Effector CD8-positive, alpha-beta T cell (primary cell): ENCODE measurements at places on chromosomes 3 and 15.

- DNase-seq = no peak
Measured at GRCh38 chr3:125104639-125105038, 48.8 kb upstream of the HEG1 start.

GRCh38 chr3:146163584-146163983 is 2.6 kb upstream of the PLOD2 start:
- DNase-seq = no peak

GRCh38 chr15:33377204-33377603 is 66.4 kb downstream of the RYR3 start:
- no peak for DNase-seq

GRCh38 chr15:67421105-67421504 is 99.8 kb upstream of the C15orf61 start:
- DNase-seq = no peak

DNA sequence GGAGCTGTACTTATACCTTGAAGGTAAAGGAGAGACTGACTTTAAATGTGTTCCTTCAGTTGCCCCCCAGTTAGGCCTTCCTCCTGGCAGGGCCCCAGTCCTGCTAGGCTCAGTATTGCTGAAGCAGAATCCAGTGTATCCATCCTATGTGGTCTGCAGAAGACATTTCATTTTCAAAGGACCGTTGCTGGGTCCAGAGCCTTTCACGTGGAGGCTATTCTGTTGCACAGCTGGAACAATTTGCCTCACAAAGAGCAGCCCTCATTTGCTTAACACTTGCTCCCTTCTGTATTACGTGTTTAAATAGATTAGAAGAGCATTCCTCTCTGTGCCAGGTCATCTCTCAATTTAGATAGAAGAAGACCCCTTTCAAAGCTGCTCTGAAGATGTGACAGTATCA is 78.9 kb upstream of the CFAP20DC start:
- DNase-seq = no peak

GRCh38 chr3:105062853-105063252 is 303.9 kb upstream of the ALCAM start:
- DNase-seq = no peak

- DNase-seq = no peak
Measured at GRCh38 chr3:86986671-86987420, 4.1 kb downstream of the VGLL3 start.

DNA sequence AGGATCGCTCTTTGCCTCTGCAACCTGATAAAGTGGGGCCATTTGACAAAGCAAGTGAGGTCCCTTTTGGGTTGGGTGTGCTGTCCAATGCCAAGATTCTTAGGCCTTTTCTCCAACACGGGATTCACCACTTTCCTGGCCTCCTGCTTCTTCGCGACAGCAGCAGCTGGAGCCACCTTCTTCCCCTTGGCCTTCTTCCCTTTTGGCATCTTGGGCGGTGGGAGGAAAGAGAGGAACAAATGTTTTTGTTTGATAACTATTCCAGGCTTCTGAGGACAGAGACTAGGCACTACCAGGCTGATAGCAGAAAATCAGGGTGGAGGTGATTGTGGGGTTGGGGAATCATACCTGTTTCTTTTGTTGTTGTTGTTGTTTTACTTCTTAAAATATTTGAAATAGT is 30.0 kb upstream of the FAM81A start:
- DNase-seq = no peak

- no peak for DNase-seq
Measured at GRCh38 chr15:56038015-56038414, 44.6 kb upstream of the NEDD4 start.

DNA sequence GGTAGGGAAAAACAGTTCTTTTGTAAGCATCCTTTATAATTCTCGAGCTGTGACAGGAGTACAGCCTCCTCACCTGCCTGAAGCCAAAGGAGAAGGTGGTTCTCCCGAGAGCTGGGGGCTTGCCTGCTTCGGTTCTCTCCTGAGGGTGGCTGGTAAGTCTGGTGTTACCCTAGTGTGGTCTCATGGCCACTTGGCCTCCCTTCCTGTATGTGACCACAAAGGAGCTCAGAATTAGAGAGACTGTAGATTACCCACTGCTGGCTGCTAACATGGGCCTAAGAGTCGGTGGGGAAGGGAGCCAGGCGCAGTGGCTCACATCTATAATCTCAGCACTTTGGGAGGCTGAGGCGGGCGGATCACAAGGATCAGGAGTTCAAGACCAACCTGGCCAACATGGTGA is 12.6 kb downstream of the PDHB start:
- no peak for DNase-seq

DNA sequence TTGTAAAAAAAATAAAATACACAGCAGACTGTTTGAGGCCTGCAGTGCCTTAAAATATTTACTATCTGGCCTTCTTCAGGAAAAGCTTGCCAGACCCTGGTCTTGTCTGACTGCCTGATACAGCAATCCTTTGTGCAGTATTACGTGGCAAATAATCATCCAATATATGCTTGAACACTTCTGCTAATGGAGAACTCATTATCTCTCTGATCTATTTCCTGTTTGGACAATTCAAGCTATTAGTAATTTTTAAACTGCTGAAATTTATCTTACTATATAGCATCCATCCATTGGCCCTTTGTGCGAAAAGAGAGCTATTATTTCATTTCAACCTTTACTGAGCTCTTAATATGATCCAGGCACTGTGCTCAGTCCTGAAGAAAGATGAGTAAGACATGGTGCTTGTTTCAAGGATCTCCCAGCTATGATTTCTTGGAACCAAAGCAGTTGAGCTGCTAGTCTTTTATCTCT is 15.9 kb downstream of the ATG7 start:
- DNase-seq = no peak

- no peak for DNase-seq
Measured at GRCh38 chr3:172709774-172710663, 848 bp downstream of the NCEH1 start.

GRCh38 chr15:71131601-71132362 is 16.5 kb downstream of the THSD4 start:
- DNase-seq = no peak

- DNase-seq = no peak
Measured at GRCh38 chr15:39595338-39596221, 14.7 kb downstream of the THBS1 start.

GRCh38 chr3:78847603-78848002 is 920.2 kb downstream of the ROBO1 start:
- no peak for DNase-seq

- no peak for DNase-seq
Measured at GRCh38 chr3:175865724-175866123, 1006.6 kb downstream of the NAALADL2 start.

GRCh38 chr3:126895178-126896066 is 87.5 kb upstream of the PLXNA1 start:
- no peak for DNase-seq

- DNase-seq = no peak
Measured at GRCh38 chr15:68407886-68408881, 23.8 kb downstream of the ITGA11 start.

- DNase-seq = no peak
Measured at GRCh38 chr15:47188758-47189507, 528.4 kb upstream of the SEMA6D start.

GRCh38 chr3:112900113-112900512 is 53.4 kb upstream of the CD200R1L start:
- DNase-seq = no peak

GRCh38 chr3:15267502-15267901 is 61.5 kb downstream of the CAPN7 start:
- no peak for DNase-seq

- DNase-seq = no peak
Measured at GRCh38 chr15:39061952-39062464, 497.4 kb upstream of the RASGRP1 start.

GRCh38 chr3:196175722-196176121 is 35.5 kb downstream of the ZDHHC19 start:
- no peak for DNase-seq

- peak; percentile 33 for DNase-seq
Measured at GRCh38 chr3:184016811-184017671, 643 bp downstream of the ABCC5 start.

- no peak for DNase-seq
Measured at GRCh38 chr3:21020681-21021080, 730.3 kb downstream of the ZNF385D start.

- DNase-seq = no peak
Measured at GRCh38 chr15:79025201-79025600, 65.4 kb downstream of the RASGRF1 start.

DNA sequence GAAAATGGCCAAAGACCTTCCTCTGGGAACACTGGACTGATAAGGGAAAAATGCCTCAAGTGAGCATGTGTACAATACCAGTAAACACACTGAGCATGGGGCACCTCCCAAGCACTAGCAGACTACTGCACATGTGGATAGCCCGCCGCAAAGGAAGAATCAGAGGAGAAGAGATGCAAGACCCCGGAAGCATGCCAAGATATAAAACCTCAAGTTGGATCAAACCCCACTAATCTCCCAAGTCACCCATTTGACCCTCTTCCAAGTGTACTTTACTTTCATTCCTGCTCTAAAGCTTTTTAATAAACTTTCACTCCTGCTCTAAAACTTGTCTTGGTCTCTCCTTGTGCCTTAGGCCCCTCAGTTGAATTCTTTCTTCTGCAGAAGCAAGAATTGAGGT is 121.1 kb upstream of the PLAAT1 start:
- DNase-seq = no peak

DNA sequence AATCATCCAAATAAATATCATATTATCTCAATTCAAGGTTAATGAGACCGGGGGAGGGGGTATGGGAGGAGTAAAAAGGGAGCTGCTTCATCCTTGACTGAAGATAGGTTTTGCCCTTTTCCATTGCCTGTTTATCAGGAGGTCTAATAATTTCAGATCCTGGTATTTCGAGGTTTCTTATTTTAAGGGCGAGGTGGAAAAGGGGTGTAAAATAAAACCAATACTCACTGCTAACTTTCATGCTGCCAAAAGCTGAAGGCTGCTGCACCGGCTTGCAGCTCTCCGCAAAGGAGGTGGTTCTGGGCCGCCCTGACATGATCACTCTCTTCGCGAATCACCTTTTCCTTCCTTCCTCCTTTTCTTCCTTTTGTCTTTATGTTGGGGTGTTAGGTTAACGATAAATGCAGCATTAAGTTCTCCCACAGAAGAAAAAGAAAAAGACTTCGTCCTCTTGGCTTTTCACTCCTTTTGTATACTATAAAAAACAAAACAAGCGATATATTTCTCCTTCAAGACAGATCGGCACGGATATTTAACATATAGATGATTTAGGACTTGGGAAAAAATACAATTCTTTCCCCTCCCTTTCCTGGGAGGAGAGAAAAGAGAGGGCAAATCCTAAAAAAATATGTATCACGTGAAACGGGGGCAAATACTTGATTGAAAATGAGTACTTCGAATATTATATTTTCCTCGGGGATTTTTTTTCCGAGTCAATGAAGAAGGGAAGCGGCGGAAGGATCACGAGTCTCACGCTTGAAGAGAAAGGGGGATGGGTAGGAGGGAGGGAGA is 932 bp downstream of the GSK3B start:
- DNase-seq = no peak

- DNase-seq = no peak
Measured at GRCh38 chr3:160398820-160399124, 253 bp downstream of the IFT80 start.

- no peak for DNase-seq
Measured at GRCh38 chr3:72088486-72089025, 303.6 kb upstream of the PROK2 start.

GRCh38 chr3:107661447-107662123 is 138.8 kb downstream of the BBX start:
- DNase-seq = no peak

- DNase-seq = no peak
Measured at GRCh38 chr15:92074646-92075045, 221.1 kb downstream of the SLCO3A1 start.

DNA sequence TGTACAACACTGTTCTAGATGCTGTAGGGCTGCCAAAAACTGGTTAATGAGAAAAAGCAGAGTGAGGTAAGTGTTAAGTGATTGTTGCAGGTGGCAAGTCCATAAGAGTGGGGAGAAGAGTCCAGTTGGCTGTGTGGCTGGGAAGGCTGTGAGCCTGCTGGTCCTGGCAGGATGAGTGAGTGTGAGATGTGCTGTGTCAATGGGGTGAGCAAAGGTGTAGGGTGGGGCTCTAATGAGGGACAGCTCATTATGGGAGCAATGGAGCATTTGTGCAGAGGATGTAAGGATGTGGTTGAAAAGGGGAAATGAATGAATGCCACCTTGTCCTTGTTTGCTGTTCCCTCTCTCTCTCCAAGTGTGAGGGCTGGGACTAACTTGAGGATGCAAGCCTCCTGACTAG is 145.3 kb upstream of the ROPN1 start:
- DNase-seq = no peak

DNA sequence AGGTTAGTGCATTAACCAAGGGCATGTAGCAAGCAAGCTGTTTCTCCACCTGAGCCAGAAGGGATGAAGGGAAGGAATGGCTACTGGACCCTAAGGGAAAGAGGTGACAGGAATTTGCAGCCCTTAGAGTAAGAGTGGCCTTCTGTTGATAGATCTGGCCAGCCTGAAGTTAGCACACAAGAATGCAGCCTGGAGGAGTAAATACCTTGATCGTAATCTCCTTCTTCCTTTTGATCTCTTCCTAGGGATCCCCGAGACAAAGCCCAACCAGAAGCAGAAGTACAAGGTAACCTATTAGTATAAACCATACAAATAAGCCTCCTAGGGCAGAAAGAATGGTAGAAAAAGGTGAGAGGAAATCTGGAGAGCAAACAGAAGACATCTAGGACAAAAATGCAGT is 134.6 kb downstream of the ATP8B4 start:
- no peak for DNase-seq

GRCh38 chr3:179069762-179070390 is 1.7 kb downstream of the ZMAT3 start:
- DNase-seq = no peak

DNA sequence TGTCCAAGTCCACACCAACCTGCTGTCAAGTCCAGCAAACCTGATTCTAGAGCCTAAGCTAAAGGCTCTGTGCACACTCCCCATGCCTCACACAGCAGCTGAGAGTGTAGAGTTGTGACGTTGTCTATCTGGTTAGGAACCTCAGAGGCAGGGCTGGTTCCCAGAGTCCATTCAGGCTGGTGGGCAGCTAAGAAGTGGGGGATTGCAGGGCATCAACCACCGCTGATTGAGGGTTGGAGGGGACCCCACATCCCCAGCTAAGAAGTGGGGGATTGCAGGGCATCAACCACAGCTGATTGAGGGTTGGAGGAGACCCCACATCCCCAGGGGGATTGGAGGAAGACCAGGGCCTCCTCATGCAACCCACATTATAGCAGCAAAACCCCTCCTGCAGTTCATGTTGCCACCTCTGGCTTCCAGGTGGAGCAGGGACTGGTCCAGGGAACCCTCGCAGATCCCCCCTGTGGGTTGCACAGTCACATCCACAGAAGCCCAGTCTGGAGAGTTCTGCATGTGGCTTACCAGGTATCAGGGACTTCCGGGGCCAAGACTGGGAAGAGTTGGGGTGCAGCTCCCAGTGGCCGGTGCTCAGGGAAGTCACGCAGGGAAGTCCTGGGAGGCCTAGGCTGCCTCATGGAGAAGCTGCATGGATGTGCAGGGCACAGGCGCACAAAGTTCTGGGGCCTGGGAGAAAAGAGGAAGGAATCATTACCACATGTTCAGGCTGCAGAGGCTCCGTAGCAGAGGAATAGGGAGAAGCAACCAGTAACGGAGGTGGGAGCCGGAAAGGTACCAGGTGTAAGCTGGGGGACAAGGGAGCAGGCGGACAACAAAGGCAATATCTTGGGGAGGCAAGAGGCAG is 71.4 kb upstream of the PCSK6 start:
- no peak for DNase-seq

GRCh38 chr3:194931865-194932264 is 246.2 kb downstream of the FAM43A start:
- no peak for DNase-seq

- DNase-seq = no peak
Measured at GRCh38 chr15:38424101-38424552, 29.8 kb upstream of the FAM98B start.

- no peak for DNase-seq
Measured at GRCh38 chr15:67777773-67778172, 47.5 kb upstream of the SKOR1 start.

GRCh38 chr3:136634821-136635220 is 117.4 kb downstream of the STAG1 start:
- DNase-seq = no peak
